Neural crest cell (in vitro differentiated cells): ENCODE measurements at places on chromosomes 4 and X.
A peak's percentile ranks its signal among the peaks of the same experiment; 100 is the strongest.

GRCh38 chr4:37858872-37859271 is 32.0 kb upstream of the TBC1D1 start:
- peaks cover 10% of the 10 kb centered on the region for H3K36me3 ChIP-seq
- no peak overlapping the region for H3K4me3 ChIP-seq
- no peak for DNase-seq
- H3K27ac ChIP-seq, result no peak overlapping the region
- no peaks in the 10 kb centered on the region for H3K4me1 ChIP-seq

DNA sequence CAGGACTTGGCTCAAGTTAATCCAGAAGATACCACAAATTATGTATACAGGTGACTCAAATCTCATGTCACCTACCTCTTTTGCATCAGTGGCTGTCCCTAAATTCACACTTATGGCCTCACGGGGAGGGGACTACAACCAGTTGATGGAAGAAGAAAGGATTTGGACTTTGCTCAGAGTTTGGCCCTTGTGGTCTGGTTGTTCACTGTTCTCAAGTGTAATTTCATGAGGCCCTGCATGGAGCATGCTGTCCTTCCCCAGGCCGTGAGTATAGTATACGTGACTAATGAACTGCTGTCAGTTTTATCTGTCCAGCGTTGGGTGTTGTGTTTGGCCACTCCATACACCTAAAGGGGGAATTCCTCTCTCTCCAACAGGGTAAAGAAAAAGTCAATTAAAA is 27.5 kb upstream of the LSM6 start:
- no peak for DNase-seq
- no peak overlapping the region for H3K27ac ChIP-seq
- H3K36me3 ChIP-seq, result no peaks in the 10 kb centered on the region
- H3K27me3 ChIP-seq, result peaks cover 2% of the 10 kb centered on the region
- H3K4me1 ChIP-seq, result no peaks in the 10 kb centered on the region

DNA sequence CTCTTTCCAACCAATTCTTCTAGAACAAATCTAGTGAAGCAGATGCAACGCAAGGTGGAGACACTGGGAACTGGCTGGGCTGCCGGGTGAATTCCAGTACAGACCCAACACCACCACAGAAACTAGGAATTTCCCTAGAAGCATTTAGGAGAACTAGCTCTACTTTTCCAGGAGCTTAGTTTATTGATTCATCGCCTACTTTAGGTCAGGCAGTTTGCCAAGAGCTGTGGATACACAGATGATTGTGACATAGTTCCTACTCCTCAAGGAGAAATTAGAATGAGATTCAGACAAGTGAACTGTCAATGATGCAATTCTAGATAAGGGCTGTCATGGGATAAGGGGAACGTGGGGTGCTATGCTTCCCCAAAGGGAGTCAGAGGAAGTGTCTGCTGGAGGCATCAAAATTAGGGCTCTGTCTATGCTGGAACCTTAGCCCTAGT is 350.0 kb downstream of the CAMK2D start:
- no peak for DNase-seq
- H3K27ac ChIP-seq, result no peak overlapping the region
- H3K36me3 ChIP-seq, result no peaks in the 10 kb centered on the region
- no peak overlapping the region for H3K4me3 ChIP-seq
- H3K4me1 ChIP-seq, result no peaks in the 10 kb centered on the region
- H3K27me3 ChIP-seq, result no peaks in the 10 kb centered on the region

DNA sequence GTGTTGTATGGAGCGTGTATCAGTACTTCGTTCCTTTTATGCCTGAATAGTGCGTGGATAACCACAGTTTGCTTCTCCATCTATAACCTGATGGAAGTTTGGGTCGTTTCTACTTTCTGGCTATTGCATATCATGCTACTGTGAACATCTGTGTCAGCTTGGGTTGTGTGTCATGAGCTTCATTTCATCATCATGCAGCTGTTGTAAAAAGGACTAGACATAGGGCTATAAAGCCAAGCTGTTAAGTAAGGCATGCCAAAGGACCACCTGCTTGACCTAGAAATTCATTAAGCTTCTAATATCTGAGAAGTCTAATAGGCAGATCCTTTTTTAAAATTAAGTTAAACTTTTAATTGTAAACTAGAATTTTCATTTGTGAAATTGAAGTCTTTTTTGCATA is 18.4 kb downstream of the SMS start:
- DNase-seq, result no peak
- H3K4me1 ChIP-seq, result peaks cover 69% of the 10 kb centered on the region
- H3K27ac ChIP-seq, result no peak overlapping the region
- H3K4me3 ChIP-seq, result no peak overlapping the region
- no peaks in the 10 kb centered on the region for H3K27me3 ChIP-seq
- peaks cover 7% of the 10 kb centered on the region for H3K36me3 ChIP-seq

DNA sequence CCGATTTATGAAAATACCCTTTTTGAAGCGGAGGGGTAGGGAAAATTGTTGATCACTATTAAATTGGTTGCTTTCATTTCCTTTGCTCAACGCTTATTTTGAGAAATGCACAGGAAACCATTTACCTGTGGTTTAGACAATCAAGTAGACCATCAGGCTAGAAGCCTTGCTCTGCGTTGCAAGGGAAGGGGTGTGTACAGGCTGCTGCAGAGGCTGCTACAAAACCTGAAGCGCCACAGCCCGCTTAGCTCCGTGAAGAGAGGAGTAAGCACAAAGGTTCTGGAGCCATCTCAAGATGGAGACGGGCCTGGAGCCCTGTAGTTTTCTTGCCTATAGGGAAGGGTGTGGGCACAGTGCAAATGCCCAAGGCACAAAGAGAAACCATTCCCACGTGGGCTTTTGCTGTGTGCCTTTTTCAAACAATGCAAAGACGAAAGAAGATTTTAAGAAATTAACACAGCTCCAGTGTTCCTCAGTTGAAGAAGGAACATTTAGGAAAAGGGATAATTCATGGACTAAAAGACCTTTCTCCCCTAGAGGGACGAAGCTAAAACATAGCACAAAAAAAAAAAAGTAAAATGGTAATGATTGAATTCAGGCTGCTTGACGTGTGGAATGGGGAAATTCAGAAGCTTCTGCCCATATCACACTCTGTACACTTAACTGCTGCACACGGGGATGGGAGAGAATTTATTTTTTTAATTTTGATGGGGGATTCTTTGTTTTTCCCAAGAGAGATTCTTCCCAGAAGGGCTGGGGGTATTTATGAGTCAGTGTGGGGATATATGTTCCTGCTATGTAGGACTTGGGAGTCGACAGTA is 3.5 kb downstream of the TMSB4X start:
- DNase-seq, result peak; percentile 20
- peaks cover 53% of the 10 kb centered on the region for H3K4me1 ChIP-seq
- H3K36me3 ChIP-seq, result peaks cover 25% of the 10 kb centered on the region
- peak overlapping the region; percentile 86 for H3K27ac ChIP-seq
- H3K27me3 ChIP-seq, result peaks cover 28% of the 10 kb centered on the region
